ENCODE measurements at places on chromosomes 7 and 10.

DNA sequence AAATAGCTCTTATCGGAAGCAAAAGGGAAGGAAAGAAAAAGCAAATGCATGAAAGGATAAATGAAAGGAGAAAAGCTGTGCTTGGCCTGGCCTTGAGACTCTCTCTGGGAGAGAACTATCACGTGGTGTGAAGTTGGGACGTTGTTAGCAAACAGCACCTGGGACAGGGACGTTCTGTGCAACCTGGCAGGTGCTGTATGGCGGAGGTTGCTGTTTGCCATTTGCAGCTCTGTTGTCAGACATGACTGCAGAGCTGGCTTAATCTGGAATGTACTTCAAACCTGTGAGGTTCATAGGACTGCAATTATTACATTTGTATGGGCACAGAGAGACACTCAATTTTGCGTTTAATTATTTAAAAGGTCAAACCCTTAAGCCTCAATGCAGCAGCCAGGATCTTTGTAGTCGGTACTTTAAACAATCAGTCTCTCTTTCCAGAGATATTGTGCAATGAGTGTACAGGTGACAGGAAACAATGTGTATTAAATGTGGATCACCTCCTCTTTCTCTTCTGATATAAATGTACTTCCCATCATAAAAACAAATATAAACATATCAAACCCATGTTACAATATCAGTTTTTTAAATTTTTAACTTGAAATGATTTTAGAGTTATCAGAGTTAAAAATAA, 800.5 kb upstream of the KCND2 start:
- DNase-seq: no peak

DNA sequence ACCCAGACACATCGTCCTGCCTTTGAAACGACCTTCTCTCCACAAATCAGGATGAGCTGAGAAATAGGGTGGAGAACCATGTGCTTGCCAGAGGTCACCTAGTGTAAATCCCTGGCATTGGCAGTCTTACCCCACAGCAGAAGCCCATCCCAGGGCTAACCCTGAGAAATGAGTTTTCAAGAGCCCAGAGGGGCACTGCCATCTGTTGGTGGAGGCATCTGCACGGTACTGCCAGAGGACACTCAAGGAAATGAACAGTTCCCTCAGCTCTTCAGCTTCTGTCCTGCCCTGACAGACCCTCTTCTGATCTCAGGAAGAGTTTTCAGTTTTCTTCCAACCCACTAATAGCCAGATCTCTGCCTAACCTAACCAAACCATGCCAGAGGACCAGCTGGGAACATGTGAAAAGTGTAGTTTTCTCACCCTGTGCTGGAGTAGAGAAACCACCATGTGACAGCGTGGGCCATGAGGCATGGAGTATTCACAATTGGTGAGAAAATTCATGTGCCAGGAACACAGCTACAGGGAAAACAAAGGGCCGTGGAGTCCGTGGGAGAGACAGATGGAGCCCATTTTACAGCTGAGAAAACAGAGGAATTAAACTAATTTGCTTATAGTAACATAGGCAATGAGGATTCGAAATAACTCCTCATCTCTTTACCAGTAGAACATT, 37.7 kb upstream of the ITPRID1 start:
- no peak for DNase-seq

GRCh38 chr7:30660331-30661255, 21.7 kb downstream of the CRHR2 start:
- no peak for DNase-seq

- DNase-seq: no peak
Measured at GRCh38 chr10:8331387-8331786, 276.9 kb downstream of the GATA3 start.

DNA sequence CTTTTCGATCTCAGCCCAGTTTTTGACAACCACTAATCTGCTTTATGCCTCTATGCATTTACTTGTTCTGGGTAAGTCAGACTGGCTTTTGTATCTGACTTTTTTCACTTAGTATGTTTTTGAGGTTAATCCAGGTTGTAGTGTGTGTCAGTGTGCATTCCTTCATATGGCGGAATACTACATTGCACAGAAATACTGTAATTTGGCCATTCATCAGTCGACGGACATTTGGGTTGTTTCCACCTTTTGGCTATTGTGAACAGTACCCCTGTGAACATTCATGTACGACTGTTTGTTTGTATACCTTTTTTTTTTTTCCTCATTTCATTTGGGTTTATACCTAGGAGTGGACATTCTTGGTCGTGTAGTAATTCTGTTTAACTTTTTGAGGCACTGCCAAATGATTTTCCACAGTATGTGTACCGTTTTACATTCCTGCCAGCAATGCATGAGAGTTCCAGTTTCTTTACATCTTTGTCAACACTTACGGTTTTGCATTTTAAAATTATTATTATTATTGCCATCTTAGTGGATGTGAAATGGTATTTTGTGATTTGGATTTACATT, 57.4 kb downstream of the MKLN1 start:
- DNase-seq: no peak

DNA sequence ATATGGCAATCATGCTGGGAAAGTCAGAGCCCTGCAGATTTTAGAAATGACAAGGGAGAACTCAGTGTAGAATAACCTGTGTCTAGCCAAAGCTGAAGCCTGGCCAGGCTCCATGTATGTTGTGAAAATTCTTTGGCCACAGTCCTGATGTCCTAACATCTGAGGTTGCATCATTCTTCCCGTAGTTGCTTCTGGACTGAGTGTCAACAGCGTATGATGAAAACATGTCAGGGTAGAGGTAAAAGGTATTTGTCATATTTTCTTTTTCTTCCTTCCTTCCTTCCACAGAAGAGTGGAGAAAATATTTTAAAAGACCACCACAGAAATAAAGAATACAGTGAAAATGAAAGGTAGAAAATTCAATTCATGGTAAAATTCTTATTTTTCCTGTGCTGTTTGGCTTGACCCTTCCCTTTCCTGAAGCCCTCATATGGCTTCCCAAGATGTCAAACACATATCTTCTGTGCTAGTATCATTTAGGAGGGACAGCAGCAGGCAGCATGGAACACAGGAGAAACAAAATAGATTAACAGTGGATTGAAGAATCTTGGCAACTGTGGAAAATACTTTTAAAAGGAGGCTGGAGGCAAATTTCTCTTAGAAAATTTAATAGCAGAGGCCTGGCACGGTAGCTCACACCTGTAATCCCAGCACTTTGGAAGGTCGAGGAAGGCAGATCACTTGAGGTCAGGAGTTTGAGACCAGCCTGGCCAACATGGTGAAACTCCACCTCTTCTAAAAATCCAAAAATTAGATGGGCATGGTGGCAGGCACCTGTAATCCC, 18.9 kb upstream of the NRBF2 start:
- no peak for DNase-seq

- DNase-seq: no peak
Measured at GRCh38 chr7:73626814-73627213, 2.5 kb upstream of the MLXIPL start.

- DNase-seq: no peak
Measured at GRCh38 chr10:6035931-6036575, 26.1 kb downstream of the IL2RA start.

DNA sequence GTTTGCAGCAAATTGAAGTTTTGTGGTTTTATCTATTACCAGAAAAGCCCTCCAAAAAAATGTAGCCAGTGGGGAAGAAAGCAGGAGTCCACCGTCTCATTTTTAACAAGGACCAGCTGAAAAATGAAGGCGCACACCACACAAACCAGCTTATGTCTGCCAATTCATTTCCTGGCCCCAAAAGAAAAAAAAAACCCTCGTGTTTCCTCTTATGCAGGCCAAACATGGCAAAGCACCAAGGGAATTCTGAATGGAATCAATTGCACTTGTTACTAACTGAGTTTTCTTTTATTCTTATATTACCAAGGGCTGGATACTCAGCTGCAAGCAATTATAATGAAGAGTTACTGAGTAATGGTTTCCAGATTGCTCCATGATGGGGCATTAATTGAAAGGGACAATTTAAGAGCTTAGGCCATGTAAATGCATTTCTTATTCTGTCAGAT, 428.3 kb upstream of the NPVF start:
- no peak for DNase-seq

DNA sequence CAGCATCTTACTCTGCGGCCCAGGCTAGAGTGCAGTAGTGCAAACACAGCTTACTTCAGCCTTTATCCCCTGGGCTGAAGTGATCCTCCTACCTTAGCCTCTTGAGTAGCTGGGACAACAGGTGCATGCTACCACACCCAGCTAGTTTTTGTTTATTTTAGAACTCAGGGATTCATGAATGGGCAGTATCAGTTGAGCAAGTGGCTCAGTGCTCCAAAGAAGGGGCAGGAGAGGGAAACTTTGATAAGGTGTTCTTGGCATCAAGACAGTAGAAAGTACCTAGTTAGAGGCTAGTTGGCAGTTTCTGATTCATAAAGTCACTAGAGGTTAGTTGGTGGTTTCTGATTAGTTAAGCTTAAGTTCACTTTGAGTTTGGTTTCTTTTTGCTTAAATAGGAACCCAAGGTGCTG, 18.4 kb downstream of the TRIM24 start:
- no peak for DNase-seq

GRCh38 chr7:48182718-48183369, 11.6 kb downstream of the ABCA13 start:
- no peak for DNase-seq

DNA sequence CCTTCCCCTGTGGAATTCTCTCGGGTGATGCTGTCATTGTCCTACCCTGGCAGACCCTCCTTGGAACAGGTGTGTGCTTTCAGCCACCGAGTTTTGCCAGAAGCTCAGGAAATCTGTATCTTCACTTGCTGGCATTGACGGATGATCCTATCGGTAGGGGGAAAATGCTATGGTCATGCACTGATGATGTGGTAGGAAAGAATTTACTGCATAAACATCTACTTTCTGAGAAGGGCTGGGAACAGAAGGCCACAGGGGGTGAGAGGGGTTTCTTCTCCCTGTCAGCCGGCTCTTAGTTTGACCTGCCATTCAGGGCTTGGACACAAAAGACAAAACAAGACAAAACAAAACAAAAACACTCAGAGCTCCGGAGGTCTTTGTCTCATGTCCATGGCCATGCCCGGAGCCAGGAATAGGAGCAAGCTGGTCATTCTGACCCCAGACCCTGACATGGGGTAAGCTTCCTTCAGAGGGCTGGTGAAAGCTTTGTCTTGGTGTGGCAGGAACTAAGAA, 43.6 kb upstream of the CARD11 start:
- DNase-seq: no peak

GRCh38 chr7:138900035-138900828, 81.0 kb downstream of the KIAA1549 start:
- no peak for DNase-seq

- no peak for DNase-seq
Measured at GRCh38 chr10:45592432-45592831, 80.1 kb downstream of the ZFAND4 start.

DNA sequence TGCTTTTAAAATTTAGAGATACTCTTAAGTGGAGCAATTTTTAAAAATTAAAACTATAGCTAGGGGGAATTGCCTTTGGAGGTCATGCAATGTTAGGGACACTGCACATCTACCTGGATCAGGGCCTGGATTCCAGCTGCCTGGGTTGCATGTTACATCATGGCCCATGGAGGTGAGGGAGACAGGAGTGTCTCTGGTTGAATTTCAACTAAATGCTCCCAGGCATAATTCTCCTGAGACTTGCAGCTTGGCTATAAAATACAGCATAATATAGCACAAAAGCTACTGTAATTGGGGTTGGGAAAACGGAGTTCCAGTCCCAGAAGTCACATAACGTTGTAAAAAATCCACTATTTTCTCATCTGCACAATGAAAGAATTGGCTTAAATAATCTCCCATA, 782.5 kb downstream of the LRMDA start:
- DNase-seq: no peak

- no peak for DNase-seq
Measured at GRCh38 chr7:17937506-17938120, 2.7 kb downstream of the SNX13 start.

DNA sequence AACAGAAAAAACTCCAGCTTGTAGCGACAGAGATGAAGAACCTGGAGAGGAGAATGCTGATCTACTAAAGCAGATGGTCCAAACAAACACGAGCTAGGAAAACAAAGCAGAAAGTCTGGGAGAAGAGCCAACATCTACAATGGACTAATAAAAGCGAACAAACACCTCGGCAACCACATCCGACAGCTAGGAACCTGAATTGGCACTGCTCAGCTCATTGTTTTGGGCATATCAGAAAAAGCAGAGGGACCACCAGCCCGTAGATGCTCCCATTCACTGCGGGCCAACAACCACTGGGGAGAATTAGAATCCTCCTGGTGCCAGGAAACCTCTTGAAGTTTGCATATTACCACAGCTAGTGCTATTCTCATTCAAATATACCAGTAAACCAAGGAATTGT, 204.7 kb downstream of the NXPH1 start:
- DNase-seq: no peak

- no peak for DNase-seq
Measured at GRCh38 chr7:82542665-82543064, 99.1 kb upstream of the CACNA2D1 start.

- no peak for DNase-seq
Measured at GRCh38 chr7:108203537-108203936, 73.4 kb upstream of the LAMB4 start.

- DNase-seq: no peak
Measured at GRCh38 chr10:58513188-58514110, 777 bp downstream of the BICC1 start.

- no peak for DNase-seq
Measured at GRCh38 chr7:4725850-4726450, 43.9 kb downstream of the FOXK1 start.

Measured in GM12891 (cell line).